ENCODE measurements at places on chromosomes 11 and 22. TPM values are rescaled to one million over a fixed set of nuclear protein-coding genes. Genes with fewer than 3 reads are reported as not detected.

DNA sequence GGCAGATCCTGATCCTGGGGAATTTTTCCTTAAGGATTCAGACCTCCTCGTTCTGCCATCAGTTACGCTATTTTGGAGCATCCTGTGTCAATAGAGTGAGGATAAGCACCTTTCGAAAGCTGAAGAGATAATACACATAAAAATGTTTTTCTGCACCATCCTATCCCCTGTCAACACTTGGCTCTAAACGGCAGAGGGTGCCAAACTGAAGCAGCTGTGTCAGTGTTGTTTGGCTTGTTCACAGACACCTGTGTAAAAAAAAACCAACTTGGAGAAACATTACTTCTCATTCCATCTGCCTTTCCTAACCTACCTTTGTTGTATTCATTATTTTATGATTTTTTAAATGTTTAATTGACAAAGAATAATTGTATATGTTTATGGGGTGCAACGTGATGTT is 417.0 kb upstream of the DDI1 start:
- H3K27ac ChIP-seq = no peak overlapping the region
- no peak overlapping the region for H3K4me3 ChIP-seq
- no peak for DNase-seq
- H3K4me1 ChIP-seq = no peaks in the 10 kb centered on the region

GRCh38 chr11:72759468-72759985 is 7.3 kb upstream of the ARAP1 start:
- H3K27me3 ChIP-seq = no peaks in the 10 kb centered on the region
- no peaks in the 10 kb centered on the region for H3K36me3 ChIP-seq
- H3K27ac ChIP-seq = peak overlapping the region; percentile 41

GRCh38 chr11:73931039-73931645 is 19.7 kb upstream of the DNAJB13 start:
- DNase-seq = no peak
- H3K27ac ChIP-seq = no peak overlapping the region
- peaks cover 5% of the 10 kb centered on the region for H3K36me3 ChIP-seq
- no peaks in the 10 kb centered on the region for H3K27me3 ChIP-seq
- no peaks in the 10 kb centered on the region for H3K4me1 ChIP-seq

DNA sequence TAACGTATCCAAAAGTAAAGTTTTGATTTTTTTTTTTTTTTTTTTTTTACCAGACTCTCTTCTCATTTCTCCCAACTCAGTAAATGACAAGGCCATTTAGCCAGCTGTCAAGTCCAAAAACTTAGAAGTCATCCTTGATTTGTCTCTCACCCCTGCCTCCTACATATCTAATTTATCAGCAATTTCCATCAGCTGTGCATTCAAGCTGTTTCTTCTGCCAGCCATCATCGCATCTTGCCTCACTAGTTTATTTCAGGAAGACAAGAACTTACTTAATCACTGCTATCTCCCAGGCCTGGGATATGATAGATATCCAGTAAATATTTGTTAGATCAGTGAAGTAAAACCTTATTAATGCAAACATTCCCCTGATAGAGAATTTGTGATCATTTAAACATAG is 47.6 kb downstream of the SCGB1A1 start:
- H3K27me3 ChIP-seq = no peaks in the 10 kb centered on the region
- H3K27ac ChIP-seq = no peak overlapping the region
- H3K4me3 ChIP-seq = no peak overlapping the region
- no peaks in the 10 kb centered on the region for H3K36me3 ChIP-seq
- H3K4me1 ChIP-seq = no peaks in the 10 kb centered on the region
- DNase-seq = no peak

- DNase-seq = no peak
- H3K36me3 ChIP-seq = no peaks in the 10 kb centered on the region
- no peaks in the 10 kb centered on the region for H3K27me3 ChIP-seq
Measured at GRCh38 chr11:66561178-66561974, 7.0 kb downstream of the CTSF start.

Gene SAA4
- 45.2 TPM for total RNA-seq

Gene RIMBP3B
- total RNA-seq = not detected

Measured in breast epithelium (tissue), 4 donors.